Smooth muscle cell of the umbilical artery (primary cell): ENCODE measurements at places on chromosomes 7 and 10. TPM values are rescaled to one million over a fixed set of nuclear protein-coding genes. Genes with fewer than 3 reads are reported as not detected.

The OR2F1 gene
- not detected in 2 replicates for total RNA-seq

The PON1 gene
- total RNA-seq: not detected in 2 replicates

The CLCN1 gene
- not detected in 2 replicates for total RNA-seq

The SPDYE5 gene
- total RNA-seq: not detected in 2 replicates

The TCERG1L gene
- total RNA-seq: not detected in 2 replicates

The FAM237B gene
- 0.05 TPM in 1 of 2 replicates, not detected in the other for total RNA-seq
